ENCODE measurements at places on chromosomes 16 and 17.
A peak's percentile ranks its signal among the peaks of the same experiment; 100 is the strongest.

DNA sequence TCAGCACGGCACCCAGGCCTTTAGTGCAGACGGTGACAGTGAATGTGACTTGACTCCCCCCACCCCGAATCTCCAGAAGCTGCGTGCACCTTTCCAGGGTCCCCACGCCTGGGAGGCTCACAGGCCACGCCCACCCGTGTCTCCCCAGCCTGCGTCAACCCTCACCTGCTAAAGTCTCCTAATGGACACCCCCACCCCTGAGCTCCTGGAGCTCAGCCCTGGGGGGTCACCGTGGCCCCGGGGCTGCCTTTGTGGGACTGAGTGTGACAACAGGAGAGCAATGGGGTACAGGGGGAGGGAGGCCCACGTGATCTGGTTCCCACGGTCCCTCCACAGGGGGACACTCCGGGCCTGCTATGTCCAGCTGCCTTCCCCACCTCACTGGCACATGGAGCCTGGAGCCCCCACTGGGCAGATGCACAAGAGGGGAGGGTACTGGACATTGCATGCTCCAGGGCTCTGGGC is 7.4 kb upstream of the FASN start:
- DNase-seq = no peak

DNA sequence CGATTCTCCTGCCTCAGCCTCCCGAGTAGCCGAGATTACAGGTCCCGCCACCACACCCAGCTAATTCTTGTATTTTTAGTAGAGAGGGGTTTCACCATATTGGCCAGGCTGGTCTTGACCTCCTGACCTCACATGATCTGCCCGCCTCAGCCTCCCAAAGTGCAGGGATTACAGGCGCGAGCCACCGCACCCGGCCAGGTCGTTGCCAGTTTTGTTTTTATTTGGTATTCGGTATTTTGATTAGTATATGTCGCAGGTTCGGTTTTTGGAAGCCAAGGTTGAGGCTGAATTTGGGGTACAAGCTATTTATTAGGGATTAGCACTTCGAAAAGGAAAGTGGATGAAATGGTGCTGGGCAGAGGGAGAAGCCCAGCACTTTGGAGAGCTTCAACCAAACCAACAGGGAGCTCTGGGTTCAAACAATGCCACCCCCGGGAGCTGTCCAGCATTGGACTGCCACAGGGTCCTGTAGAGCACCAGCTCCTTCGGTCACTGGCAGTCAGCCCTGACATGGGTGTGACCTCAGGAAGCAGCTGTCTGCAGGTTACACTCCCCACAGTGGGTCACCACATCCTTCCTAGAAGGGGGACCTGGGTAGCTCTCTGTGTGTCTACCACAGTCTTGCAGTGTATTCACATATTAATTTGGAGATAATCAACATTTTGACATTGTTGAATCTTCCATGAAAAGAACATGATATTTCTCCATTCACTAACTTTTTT is 1.5 kb upstream of the CLEC10A start:
- peak; percentile 19 for DNase-seq

DNA sequence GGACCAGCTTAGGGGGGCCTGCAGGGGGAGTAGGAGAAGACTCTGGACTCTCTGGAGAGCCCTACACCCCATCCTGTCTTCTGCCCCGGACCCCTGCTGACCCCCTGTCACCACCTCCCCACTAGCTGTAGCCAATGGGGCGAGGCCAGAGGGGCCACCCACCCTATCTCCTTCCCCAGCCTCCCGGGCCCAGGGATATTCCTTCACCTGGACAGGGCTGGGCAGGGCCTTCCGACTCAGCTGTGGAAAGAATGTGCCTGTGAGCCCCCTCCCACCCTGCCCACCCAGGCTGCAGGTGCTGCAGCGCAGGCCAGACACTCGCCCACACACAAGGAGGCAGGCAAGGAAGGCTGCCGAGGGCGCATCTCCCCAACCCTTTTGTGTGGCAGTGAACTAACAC is 23.0 kb downstream of the TSPOAP1 start:
- DNase-seq = no peak

DNA sequence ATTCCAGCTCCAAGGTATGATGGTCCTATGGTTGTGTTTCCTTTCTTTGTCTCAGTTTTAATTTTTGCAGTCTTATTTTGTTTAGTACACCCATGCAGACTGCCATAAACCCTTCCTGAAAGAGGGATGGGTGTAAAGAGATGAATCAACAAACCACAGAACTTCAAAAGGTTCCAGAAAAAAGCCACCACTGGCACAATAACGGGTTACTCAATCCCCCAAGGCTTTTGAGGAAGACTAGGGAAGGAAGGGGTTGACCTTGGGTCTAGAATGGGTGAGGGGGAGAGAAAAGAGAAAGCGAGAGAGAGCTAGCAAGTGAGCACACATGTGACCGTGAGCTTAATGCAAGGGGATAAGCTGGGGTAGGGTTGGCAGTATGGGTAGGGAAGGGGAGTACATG is 168.1 kb downstream of the XYLT1 start:
- DNase-seq = no peak

GRCh38 chr16:19274165-19274797 is 11.2 kb upstream of the CLEC19A start:
- DNase-seq = no peak

- DNase-seq = no peak
Measured at GRCh38 chr16:57998486-57998885, 2.0 kb downstream of the ZNF319 start.

DNA sequence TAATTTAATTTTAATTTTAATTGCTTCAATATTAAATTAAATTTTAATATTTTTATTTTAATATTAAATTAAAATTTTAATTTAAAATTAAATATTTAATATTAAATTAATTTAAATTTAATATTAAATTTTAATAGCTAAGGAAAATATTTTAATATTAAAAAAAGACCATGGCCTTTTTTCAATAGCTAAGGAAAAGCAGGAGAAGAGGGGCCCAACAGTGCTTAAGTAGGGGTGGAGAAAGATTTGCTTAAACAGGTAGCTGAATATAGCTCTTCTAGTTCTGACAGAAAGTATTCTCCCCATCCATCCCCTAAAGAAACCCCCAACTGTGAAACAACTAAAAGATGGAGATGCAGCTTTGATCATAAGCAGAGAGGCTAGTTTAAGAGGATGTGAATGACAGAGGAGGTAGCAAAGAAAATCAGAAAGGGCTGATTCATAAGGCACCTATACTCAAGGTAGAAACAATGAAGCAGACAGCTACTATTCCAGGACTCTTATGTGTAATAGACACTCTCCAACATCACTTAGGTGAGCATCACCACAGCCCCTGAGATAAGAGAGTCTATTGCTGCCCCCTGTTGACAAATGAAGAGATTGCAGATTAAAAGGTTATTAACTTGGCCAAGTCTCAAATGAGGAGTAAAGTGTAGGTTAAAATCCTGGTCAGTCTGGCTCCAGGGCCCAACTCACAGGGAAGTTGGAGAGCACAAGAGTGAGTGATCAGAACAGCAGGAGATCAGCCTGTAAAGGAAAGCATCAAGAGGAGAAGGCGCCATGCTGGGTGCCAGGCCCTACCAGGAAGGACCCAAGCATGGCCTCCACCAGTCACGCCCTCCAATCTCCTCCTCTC is 7.8 kb upstream of the RNASEK start:
- peak; percentile 81 for DNase-seq

- DNase-seq = peak; percentile 30
Measured at GRCh38 chr16:23368469-23368868, 66.4 kb downstream of the SCNN1B start.
